ENCODE measurements at places on chromosomes 11 and 22.

- DNase-seq = no peak
Observed at GRCh38 chr11:85941380-85941973, 86.3 kb downstream of the CCDC83 start.

GRCh38 chr22:49676783-49677494 lies 150.7 kb downstream of the BRD1 start:
- DNase-seq = no peak

GRCh38 chr22:42611051-42611450 lies 3.6 kb downstream of the POLDIP3 start:
- DNase-seq = no peak

- no peak for DNase-seq
Observed at GRCh38 chr11:73270016-73270854, 1.9 kb upstream of the P2RY6 start.

DNA sequence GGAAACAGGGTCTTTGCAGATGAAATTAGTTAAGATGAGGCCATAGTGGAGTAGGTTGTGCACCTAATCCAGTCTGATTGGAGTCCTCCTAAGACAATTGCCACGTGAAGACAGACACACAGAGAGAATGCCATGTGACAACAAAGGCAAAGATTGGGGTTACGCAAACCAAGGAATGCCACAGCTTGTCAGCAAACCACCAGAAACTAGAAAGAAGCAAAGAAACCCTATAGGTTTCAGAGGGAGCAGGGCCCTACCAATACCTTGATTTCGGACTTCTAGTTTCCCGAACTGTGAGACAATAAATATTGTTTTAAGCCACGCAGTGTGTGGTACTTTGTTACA lies 8.2 kb upstream of the LAYN start:
- DNase-seq = no peak

GRCh38 chr22:49481659-49482399 lies 345.8 kb downstream of the BRD1 start:
- peak; percentile 44 for DNase-seq

GRCh38 chr11:19979519-19979845 lies 180.8 kb downstream of the DBX1 start:
- no peak for DNase-seq
